ENCODE measurements at places on chromosomes 2 and 18. TPM values are rescaled to one million over a fixed set of nuclear protein-coding genes. Genes with fewer than 3 reads are reported as not detected.

DNA sequence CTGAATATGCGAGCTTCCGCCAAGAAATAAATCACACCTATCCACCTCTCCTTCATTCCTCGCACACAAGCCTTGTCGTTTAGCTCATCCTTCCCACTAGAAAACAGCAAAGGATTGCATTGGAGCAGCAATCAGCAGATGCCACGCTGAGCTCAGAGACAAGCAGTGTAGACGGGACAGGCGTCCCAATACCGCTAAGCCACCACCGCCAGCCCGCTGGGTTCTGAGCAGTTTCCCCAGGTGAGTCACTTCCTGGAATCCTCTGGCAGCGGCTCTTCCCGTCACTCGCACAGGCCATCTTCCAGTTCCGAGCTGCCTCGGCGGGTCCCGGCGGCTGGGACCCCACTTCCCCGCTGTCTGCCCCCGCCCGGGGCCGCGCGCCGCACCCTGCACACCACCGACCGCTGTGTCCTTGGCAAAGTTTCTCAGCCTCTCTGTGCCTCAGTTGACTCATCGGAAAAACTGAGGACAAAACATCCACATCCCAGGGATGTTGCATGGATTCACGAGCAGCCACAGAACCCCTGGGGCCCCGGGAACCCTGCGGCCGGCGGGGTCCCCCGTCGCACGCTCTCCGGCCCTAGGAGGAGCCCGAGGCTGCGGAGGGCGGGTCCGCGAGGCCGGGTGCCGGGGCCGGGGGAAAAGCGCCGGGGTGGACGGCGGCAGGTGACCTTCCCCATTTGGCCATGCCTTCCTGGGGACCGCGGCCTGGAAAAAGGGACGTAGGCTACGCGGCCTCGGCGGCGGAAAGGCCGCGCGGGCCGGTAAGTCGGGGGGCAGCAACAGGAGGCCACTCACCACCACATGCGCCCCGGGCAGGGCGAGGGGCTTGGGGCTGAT is 573 bp downstream of the KDSR start:
- peak overlapping the region; percentile 97 for H3K27ac ChIP-seq
- peak overlapping the region; percentile 99 for H3K4me3 ChIP-seq
- H3K36me3 ChIP-seq, result peaks cover 16% of the 10 kb centered on the region
- H3K4me1 ChIP-seq, result peaks cover 11% of the 10 kb centered on the region
- DNase-seq, result no peak
- no peaks in the 10 kb centered on the region for H3K27me3 ChIP-seq

GRCh38 chr18:32867936-32868335 is 95.1 kb upstream of the KLHL14 start:
- H3K4me3 ChIP-seq, result no peak overlapping the region
- no peaks in the 10 kb centered on the region for H3K36me3 ChIP-seq
- H3K27me3 ChIP-seq, result no peaks in the 10 kb centered on the region
- no peak for DNase-seq
- H3K4me1 ChIP-seq, result no peaks in the 10 kb centered on the region

GRCh38 chr2:59239146-59239545 is 998.0 kb upstream of the FANCL start:
- no peak overlapping the region for H3K27ac ChIP-seq
- DNase-seq, result no peak
- H3K36me3 ChIP-seq, result no peaks in the 10 kb centered on the region
- no peak overlapping the region for H3K4me3 ChIP-seq

DNA sequence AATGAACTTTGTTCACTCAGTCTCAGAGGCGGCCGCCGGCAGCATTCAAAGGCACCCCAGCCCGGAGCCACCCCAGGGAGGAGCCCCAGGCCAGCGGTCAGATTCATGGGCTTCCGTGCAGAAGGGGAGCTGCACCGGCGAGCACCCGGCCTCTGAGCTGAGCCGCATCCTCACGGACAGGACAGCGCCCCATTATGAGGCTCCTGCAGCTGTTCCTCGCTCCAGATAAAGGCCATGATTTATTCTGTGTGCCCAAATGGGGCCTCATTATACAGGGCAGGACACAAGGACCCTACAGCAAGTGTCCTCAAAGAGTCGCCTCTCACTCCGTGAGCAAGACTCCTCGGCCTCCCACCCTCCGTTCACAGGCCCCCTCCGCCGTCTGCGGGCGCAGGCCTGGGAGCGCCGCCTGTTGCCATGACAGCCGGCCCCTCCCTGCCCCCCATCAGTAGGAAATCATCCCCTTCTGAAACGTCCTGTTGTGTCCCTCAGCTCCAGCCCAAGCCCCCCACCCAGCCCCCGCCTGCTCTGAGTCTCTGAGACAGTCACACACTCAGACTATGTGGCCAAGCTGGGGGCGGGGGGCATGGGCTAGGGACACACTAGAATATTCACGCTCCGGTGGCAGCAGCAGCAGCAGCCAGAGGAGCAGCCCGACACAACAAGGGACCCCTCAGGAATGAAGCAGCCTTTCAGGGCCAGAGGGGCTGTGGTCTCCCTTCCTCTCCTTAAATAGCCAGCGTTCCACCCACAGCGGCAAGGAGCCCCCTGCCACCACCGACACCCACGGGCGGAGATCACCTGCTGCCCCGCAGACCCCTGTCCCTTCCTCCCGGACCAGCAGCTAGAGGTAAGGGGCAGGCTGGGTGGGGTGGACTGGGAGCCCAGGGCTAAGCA is at the start of gene GPR17:
Gene GPR17, plus strand, starts transcription at position 759 of the 897 bp plus-strand sequence. CDS start 4,583 bp downstream, outside the sequence.
- peak within 1 kb of the TSS; percentile 26 for H3K4me3 ChIP-seq
- DNase-seq, result no peak
- H3K4me1 ChIP-seq, result peaks cover 29% of the 10 kb centered on the region
- no peaks in the 10 kb centered on the region for H3K27me3 ChIP-seq
- H3K27ac ChIP-seq, result peak within 1 kb of the TSS; percentile 68

- no peaks in the 10 kb centered on the region for H3K36me3 ChIP-seq
- no peaks in the 10 kb centered on the region for H3K27me3 ChIP-seq
- DNase-seq, result no peak
- no peak overlapping the region for H3K4me3 ChIP-seq
Measured at GRCh38 chr2:63850649-63851048, 9.0 kb downstream of the UGP2 start.

DNA sequence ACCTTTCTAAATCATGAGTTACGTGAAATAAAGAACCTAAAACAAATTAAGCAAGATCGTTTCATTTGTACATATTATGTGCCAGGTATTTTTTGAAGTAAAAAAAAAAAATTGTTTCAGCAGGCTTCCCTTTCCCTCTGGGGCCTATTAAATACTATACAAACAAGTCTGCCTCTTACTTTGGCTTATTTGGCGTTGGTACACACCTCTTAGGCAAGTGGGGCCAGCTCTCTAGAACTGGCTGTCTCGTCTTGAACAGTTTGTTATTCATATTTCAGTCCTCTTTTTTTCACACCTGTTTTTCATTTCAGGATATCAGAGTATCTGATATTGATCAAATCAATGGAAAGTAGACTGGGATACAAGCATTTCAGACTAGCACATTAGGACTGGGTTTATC is 27.4 kb upstream of the PPP3R1 start:
- no peaks in the 10 kb centered on the region for H3K27me3 ChIP-seq
- H3K27ac ChIP-seq, result no peak overlapping the region
- no peak for DNase-seq
- no peaks in the 10 kb centered on the region for H3K4me1 ChIP-seq

- H3K27ac ChIP-seq, result no peak overlapping the region
- no peak overlapping the region for H3K4me3 ChIP-seq
- no peaks in the 10 kb centered on the region for H3K36me3 ChIP-seq
- no peaks in the 10 kb centered on the region for H3K27me3 ChIP-seq
Measured at GRCh38 chr2:129752686-129753085, 226.8 kb upstream of the RAB6C start.

DNA sequence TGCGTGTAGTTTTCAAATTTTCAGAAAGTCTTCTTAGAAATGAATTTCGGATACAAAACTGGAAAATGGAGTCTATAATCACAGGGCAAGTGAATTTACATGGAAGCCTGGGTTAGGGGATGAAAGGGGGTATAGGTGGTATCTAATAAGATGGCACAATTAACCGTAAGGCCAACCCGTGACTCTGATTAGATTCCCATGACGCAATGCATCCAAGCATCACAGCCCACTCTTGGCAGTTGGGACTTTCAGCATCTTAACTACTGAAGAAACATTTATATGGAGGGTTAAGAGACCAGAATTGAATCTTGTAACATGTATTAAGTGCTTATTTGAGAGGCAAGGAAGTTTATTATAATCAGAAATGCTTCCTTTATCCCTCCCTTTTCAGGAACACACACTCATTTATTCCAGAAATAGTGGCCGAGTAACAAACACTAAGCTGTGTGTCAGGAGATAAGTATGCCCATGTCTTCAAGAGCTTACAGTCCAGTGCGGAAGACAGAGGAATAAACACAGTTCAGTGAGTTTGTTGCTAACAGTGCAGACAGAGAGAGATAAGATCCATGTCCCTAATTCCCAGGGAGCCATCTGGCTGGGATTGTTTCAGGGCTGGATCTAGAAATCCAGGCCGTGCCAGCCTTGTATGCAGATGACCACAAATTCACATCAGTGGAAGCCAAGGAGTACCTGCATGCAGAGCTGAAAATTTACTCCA is 151.2 kb downstream of the ANTXR1 start:
- no peaks in the 10 kb centered on the region for H3K36me3 ChIP-seq
- H3K4me1 ChIP-seq, result no peaks in the 10 kb centered on the region
- no peak overlapping the region for H3K27ac ChIP-seq
- H3K4me3 ChIP-seq, result no peak overlapping the region
- DNase-seq, result no peak

- H3K27ac ChIP-seq, result no peak overlapping the region
- H3K4me3 ChIP-seq, result no peak overlapping the region
- no peaks in the 10 kb centered on the region for H3K4me1 ChIP-seq
- DNase-seq, result no peak
Measured at GRCh38 chr2:145551686-145552085, 1031.8 kb upstream of the ZEB2 start.

DNA sequence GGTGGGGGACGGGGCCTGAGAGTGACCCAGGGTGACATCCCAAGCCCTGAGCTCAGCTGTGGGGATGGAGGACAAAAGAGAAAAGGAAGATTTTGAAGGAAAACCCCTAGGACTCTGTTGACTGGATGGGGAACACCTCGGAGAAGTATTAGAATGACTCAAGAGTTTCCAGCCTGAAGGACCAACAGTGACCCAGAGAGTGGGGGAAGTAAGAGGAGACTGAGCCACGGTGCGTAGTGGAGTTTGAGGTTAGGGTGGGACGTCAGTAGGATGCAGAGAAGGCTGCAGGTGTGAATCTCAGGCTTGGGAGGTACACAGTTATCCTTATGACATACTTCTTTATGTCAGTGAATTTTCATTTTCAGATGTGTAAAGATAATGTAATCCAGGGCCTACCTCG is 119.5 kb downstream of the NCK2 start:
- no peak overlapping the region for H3K4me3 ChIP-seq
- H3K27ac ChIP-seq, result no peak overlapping the region
- no peaks in the 10 kb centered on the region for H3K27me3 ChIP-seq
- H3K36me3 ChIP-seq, result no peaks in the 10 kb centered on the region

GRCh38 chr2:48508461-48509124 is 21.4 kb upstream of the STON1 start:
- no peak for DNase-seq
- H3K4me3 ChIP-seq, result no peak overlapping the region
- peak overlapping the region; percentile 37 for H3K27ac ChIP-seq
- H3K27me3 ChIP-seq, result no peaks in the 10 kb centered on the region
- no peaks in the 10 kb centered on the region for H3K36me3 ChIP-seq

DNA sequence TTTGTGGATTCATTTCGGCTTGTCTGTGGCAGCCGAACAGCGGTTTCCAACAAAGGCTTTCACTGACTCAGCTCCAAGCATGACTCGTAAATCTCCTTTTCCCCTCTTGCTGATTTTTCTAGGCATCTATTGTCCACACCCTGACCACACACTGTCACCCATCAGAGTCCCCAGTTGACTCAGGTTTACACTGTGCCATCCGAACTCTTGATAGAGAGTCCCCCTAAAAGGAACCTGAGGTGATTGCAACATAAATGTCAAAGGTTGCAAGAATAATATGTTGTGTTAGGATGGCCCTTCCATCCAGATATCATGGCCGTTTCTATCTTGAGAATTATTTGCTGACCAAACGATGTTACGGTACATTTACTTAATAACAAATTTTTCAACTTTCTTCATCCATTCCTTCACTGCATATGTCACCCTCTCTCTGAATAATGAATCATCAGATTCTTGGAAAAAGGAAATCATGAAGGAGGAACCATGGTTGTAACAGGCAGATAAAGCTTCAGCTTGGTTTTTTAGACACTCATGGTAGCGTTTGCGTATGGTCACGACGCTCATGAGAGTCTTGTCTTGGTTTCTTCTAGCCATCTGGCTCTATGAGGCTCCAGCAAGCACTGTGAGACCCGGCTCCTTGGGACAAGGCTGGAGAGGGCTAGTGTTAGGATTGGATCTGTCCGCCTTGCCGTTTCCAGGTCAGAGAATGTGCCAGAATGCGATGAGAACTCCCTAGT is 72.1 kb downstream of the NPAS2 start:
- H3K4me1 ChIP-seq, result no peaks in the 10 kb centered on the region
- H3K4me3 ChIP-seq, result no peak overlapping the region
- peak overlapping the region; percentile 63 for H3K27ac ChIP-seq
- DNase-seq, result no peak

GRCh38 chr2:195029804-195030654 is 627.0 kb upstream of the SLC39A10 start:
- no peaks in the 10 kb centered on the region for H3K4me1 ChIP-seq
- H3K36me3 ChIP-seq, result no peaks in the 10 kb centered on the region
- DNase-seq, result no peak
- no peak overlapping the region for H3K27ac ChIP-seq
- H3K27me3 ChIP-seq, result no peaks in the 10 kb centered on the region
- H3K4me3 ChIP-seq, result no peak overlapping the region

- no peak overlapping the region for H3K4me3 ChIP-seq
- H3K36me3 ChIP-seq, result no peaks in the 10 kb centered on the region
- no peaks in the 10 kb centered on the region for H3K27me3 ChIP-seq
- DNase-seq, result no peak
- H3K4me1 ChIP-seq, result no peaks in the 10 kb centered on the region
Measured at GRCh38 chr2:22912398-22912797, 472.6 kb upstream of the KLHL29 start.

- no peak for DNase-seq
- H3K4me1 ChIP-seq, result no peaks in the 10 kb centered on the region
- peaks cover 2% of the 10 kb centered on the region for H3K36me3 ChIP-seq
- H3K4me3 ChIP-seq, result no peak overlapping the region
- H3K27me3 ChIP-seq, result no peaks in the 10 kb centered on the region
- no peak overlapping the region for H3K27ac ChIP-seq
Measured at GRCh38 chr2:121722479-121722878, 14.2 kb downstream of the NIFK start.

GRCh38 chr2:5242751-5243150 is 449.4 kb upstream of the SOX11 start:
- no peak for DNase-seq
- no peak overlapping the region for H3K4me3 ChIP-seq
- no peaks in the 10 kb centered on the region for H3K27me3 ChIP-seq
- H3K36me3 ChIP-seq, result no peaks in the 10 kb centered on the region

Gene ZNF892
- 14.4 TPM for total RNA-seq

Gene OTX1
- total RNA-seq, result not detected

Gene FOXD4L1
- 1.3 TPM for total RNA-seq

Gene ELOA2
- total RNA-seq, result not detected

Gene IL37
- total RNA-seq, result not detected

Gene SLC9A4
- not detected for total RNA-seq

Gene RAX
- not detected for total RNA-seq
